Cortex of kidney (tissue), 1 donor: ENCODE measurements at places on chromosomes 11 and 22.

- no peak for DNase-seq
Measured at GRCh38 chr22:46036558-46037408, 59.8 kb upstream of the WNT7B start.

- DNase-seq = no peak
Measured at GRCh38 chr22:32490279-32490678, 15.7 kb downstream of the FBXO7 start.

- no peak for DNase-seq
Measured at GRCh38 chr11:11579012-11579988, 42.5 kb downstream of the GALNT18 start.

DNA sequence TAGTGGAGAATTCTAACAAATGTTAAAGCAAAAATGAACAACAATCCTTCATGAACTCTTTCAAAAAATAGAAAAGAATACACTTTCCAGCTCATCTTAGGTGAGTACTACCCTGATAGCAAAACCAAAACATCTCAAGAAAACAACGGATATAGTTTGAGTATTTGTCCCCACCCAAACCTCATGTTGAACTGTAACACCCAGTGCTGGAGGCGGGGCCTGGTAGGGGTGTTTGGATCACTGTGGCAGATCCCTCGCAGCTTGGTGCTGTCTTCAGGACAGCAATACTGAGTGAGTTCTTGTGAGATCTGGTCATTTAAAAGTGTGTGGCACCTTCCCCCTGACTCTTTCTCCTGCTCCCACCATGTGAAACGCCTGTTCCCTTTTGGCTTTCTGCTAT, 27.0 kb downstream of the NCAPD3 start:
- no peak for DNase-seq

DNA sequence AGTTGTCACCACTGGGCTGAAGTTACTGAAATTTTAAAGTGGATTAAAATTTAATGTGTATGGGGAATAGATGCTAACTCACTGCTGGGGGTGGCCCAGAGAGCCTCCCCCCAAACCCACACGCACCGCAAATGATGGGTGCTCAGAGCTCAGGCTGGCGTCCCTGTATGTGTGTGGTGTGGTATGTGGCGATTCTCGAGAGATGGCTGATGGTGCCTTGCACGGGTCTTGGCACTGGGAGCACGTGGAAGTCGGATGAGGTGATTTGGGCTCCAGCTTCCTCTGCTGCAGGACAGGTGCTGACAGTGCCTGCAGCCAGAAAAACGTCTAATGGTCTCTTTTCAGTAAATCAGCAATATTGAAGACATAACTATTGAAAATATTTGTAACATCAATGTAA, 1473.3 kb downstream of the TBC1D22A start:
- DNase-seq = no peak

DNA sequence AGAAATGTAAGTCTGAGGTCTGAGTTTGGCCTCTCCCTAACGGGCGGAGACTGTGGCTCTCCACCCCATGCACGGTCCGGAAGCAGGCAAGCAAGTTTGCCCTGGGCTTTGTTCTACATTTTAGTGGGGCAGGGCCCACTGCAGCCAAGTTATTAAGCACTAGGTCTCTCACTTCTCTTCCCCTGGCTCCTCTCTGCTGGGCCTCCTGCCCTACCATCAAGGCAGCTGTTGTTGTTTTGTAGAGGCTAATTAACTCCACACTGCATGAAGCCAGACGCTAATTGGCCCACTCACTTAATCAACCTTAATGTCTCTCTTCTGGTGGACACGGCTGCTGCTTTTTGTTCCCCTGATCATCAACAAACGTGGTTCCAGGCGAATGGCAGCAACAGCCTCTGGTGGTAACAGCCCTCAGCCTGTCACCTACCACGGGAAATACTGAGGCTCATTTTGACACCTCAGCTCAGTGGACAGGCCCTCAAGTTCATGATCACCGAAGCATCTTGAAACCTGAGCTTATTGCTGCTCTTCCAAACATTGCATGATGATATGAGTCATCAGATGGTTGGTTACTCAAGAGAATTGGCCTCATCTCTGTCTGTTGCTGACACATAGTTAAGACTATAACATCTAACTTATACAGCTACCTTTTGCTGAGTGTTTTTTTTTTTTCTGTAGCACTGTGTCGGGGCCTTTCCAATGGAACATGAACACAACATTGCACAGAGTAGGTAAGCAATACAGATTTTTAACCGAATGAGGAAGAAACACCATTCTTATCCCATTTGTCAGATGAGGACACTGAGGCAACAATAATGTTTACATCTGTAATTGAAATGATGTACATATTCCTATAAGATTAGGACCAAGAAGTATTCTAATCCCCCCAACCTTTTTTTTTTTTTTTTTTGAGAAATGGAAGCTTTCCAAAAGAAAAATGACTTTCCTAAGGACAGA, 20.8 kb upstream of the LMO2 start:
- no peak for DNase-seq

DNA sequence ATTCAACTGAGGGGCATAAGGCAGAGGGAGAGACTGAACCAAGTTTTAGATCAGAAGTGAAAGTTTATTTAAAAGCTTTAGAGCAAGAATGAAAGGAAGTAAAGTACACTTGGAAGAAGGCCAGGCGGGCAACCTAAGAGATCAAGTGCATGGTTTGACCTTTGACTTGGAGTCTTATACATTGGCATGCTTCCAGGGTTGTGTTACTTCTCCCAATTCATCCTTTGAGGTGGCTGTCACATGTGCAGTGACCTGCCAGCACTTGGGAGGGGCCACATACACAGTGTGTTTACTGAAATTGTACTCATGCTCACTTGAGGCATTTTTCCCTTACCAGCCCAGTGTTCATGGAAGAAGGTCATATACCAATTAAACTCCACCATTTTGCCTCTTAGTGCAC, 30.4 kb downstream of the CYP2R1 start:
- no peak for DNase-seq
